IMR-90 (cell line): ENCODE measurements at places on chromosomes 6 and 20. TPM values are rescaled to one million over a fixed set of nuclear protein-coding genes. Genes with fewer than 3 reads are reported as not detected.

Gene SLC17A4
- total RNA-seq = not detected in 2 replicates

Gene TMX4
- 13.6 and 17.8 TPM in 2 replicates for total RNA-seq

Gene TAP1
- 20.8 and 27.6 TPM in 2 replicates for total RNA-seq

GRCh38 chr6:159444056-159444760 lies 248.8 kb downstream of the SOD2 start:
- DNase-seq = no peak
- H3K36me3 ChIP-seq = no peaks in the 10 kb centered on the region
- no peak overlapping the region for H3K4me3 ChIP-seq
- H3K4me1 ChIP-seq = no peaks in the 10 kb centered on the region
- H3K27ac ChIP-seq = no peak overlapping the region
